CD8-positive, alpha-beta T cell (primary cell): ENCODE measurements at places on chromosomes 6 and 20. TPM values are rescaled to one million over a fixed set of nuclear protein-coding genes. Genes with fewer than 3 reads are reported as not detected.

DNA sequence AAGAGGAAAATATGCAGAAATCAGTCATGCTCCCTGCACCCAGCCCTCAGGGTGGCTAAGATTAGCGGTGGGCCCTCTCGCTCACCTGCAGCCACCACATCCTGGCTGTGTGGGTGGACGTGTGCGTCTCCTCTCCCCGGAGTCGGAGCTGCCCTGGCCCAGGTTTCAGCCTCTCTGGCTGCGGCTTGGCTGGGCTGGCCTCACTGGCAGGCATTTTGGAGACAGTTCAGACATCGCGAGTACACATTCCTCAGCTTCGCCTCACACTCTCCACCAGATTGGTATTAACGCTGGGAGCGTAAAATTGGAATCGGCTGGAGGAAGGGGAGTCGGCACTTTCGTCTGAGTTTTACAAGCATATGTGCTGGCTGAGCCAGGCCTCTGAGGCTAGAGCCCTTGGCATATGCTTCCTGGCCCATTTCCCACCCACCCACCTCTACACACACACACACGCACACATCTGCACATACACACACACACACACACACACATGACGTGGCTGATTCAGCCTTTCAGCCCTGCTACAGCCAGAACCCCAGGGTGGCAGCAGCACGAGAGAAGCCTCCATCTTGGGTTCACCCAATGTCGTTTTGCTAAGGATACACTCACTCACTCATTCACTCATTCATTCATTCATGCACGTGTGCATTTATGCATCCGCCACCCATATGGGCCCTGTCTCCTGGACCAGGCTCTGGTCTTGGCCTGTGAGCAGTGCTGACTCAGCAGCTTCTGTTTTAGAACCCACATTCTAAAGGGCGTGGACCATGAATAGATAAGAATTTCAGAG lies 42.9 kb downstream of the BCAS4 start:
- no peak for DNase-seq

DNA sequence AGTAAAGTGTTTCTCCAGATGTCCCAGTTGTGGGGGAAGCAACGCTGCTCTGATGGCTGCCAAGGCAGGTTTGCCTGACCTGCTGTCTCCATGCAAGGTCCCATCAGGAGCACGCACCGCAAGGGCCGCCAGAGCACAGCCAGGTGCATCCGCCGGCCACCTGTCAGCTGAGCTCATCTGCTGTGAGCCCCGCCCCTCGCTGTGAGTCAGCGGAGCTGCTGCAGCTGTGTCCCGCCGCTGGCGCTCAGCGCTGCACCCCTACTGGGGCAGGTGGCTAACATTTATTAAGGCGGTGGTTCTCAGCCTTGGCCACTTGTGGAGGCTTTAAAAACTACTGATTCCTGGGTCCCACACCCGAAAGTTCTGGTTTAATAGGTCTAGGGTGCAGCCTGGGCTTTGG lies 225.7 kb downstream of the UST start:
- peak; percentile 53 for DNase-seq

- DNase-seq = no peak
These were observed 1.4 kb upstream of the TRIM39 start for GRCh38 chr6:30325150-30325872.

- DNase-seq = no peak
These were observed 35.0 kb downstream of the SESN1 start for GRCh38 chr6:109059571-109060021.

The STMND1 gene
- not detected for total RNA-seq

The SLC35A1 gene
- total RNA-seq = 4.3 TPM

The GJA1 gene
- total RNA-seq = not detected

- no peak for DNase-seq
These were observed 44.7 kb upstream of the GRM4 start for GRCh38 chr6:34190504-34191122.

- no peak for DNase-seq
These were observed 44.1 kb downstream of the NKX2-4 start for GRCh38 chr20:21353236-21353635.

GRCh38 chr6:47743744-47744143 lies 38.1 kb upstream of the OPN5 start:
- no peak for DNase-seq

The JAG1 gene
- total RNA-seq = 0.83 TPM

The OARD1 gene
- total RNA-seq = 20.8 TPM

GRCh38 chr20:41261260-41261659 lies 56.3 kb downstream of the ZHX3 start:
- DNase-seq = no peak

GRCh38 chr6:164296411-164296810 lies 881.9 kb downstream of the QKI start:
- DNase-seq = no peak

DNA sequence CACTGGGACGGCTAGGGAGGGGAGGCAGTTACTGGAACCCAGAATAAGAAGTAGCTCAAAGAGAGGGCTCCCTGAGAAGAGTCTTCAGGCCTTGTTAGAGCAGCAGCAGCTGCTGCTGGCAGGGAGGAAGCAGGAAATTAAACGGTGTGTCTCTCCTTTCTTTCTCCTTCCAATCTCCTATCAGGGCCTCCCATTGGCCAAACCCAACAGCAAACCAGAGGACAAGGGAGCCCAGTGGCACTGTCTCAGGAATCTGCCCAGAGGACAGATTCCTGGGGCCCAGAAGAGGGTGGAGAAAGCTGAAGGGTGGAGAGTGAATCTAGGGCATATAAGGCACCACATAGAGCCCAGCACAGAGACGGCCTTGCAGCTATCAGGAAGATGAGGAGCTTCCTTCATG lies 10.2 kb downstream of the BTN3A1 start:
- no peak for DNase-seq

- no peak for DNase-seq
These were observed 27.9 kb upstream of the BMP6 start for GRCh38 chr6:7697820-7698623.

- no peak for DNase-seq
These were observed 60.6 kb upstream of the SLC32A1 start for GRCh38 chr20:38663660-38664059.

DNA sequence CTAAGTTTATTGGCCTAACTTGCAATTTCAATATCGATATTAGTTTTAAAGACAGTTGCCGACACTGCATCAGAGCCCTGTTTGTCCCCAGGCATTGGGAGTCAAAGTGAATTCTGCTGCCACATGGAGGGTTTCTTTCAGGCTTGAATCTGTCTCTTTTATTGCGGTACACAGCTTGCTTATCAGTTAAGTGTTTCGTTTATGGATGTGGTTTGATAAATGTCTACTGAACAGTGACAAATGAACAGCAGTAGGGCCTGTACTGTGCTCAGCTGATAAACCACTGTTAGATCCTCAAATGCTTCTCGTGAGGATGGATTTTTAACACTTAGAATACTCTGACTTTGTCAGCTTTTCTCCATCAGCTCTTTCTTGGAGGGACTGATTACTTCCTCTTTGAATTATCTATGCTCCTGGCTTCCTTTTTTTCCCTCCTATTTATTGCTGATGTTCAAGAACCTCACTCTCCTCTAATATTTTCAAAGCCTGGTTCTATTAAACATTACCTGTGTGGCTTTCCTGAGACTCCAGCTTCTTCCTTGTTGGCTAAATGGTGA lies 240.8 kb downstream of the PLCB1 start:
- no peak for DNase-seq

The COL10A1 gene
- not detected for total RNA-seq

- no peak for DNase-seq
These were observed 20.8 kb downstream of the SLC24A3 start for GRCh38 chr20:19232997-19233794.

The ELOVL4 gene
- total RNA-seq = 1.7 TPM

The MTFR2 gene
- total RNA-seq = 1.5 TPM

- peak; percentile 36 for DNase-seq
These were observed 153.0 kb downstream of the BCAS1 start for GRCh38 chr20:53917145-53918019.

DNA sequence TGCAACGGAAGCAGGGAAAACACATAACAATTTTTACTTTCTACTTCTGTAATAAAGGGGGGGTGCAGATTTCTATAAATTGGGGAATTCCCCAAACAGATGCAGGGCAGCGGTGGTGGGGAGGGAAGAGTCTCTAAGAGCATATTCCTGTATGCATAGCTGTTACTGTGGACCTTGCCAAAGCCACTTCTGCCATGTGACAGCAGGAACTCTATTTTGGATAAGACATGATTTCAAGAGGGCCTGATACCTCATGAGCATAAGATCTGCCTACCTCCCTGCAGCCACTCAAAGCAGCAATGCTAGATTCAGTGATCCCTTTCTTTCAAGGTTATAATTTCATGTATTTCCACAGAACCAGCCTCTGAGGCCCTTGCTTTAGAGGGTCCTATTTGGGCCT lies 86.2 kb upstream of the CNKSR3 start:
- DNase-seq = no peak

- no peak for DNase-seq
These were observed 7.9 kb downstream of the RREB1 start for GRCh38 chr6:7115543-7116231.

The NOX3 gene
- total RNA-seq = not detected

- DNase-seq = no peak
These were observed 694.4 kb upstream of the CITED2 start for GRCh38 chr6:140068801-140069200.

The SOX18 gene
- not detected for total RNA-seq

- no peak for DNase-seq
These were observed 588.4 kb downstream of the RFPL4B start for GRCh38 chr6:112935402-112936078.

The SMLR1 gene
- not detected for total RNA-seq

- DNase-seq = no peak
These were observed 19.8 kb upstream of the KCNG1 start for GRCh38 chr20:51042657-51043247.

The CSTF1 gene
- total RNA-seq = 26.0 TPM

DNA sequence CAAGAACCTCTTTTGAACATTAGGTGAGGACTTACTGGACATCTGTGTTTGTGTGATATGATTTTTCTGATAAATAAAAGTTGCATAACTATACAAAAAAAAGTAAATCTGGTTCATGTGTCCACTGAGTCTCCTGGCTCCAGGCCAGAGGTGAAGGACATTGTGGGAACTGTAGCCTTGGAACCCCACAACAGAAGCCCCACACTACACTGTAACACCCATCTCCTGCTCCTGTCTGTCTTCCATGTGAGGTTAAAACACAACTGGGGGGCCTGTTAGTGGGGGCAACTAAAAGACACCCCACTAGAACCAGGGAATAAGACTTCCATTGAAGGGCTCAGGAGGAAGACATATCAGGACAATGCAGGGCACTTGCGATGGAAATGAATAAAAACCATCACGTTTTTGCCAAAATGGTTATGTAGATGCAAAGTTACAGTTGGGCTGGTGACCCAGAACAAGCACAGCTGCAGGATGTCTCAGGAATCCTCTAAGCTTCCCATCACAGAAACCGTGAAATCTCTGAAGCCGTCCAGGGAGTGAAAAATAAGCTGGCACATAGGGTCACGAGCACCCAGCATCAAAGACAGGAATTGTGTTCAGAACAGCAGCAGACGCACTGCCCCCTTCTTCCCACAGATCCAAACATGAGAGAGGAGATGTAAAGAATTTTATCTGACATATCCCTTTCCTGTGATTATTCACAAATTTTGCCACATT lies 36.7 kb upstream of the PCSK2 start:
- no peak for DNase-seq

The SDC4 gene
- total RNA-seq = 1.1 TPM

The ENPP5 gene
- 0.33 TPM for total RNA-seq

DNA sequence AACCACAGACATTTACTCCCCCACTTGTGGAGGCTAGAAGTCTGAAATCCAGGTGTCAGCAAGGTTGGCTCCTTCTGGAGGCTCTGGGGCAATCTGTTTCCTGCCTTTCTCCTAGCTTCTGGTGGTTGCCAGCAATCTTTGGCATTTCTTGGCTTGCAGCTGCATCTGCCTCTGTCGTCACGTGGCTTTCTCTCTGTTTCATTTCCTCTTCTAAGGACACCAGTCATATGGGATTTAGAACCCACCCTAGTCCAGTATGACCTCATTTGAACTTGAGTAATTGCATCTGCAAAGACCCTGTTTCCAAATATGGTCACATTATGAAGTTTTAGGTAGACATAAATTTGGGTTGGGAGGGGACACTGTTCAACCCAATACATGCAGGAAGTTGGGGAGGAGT lies 56.2 kb upstream of the EPB41L1 start:
- DNase-seq = no peak

DNA sequence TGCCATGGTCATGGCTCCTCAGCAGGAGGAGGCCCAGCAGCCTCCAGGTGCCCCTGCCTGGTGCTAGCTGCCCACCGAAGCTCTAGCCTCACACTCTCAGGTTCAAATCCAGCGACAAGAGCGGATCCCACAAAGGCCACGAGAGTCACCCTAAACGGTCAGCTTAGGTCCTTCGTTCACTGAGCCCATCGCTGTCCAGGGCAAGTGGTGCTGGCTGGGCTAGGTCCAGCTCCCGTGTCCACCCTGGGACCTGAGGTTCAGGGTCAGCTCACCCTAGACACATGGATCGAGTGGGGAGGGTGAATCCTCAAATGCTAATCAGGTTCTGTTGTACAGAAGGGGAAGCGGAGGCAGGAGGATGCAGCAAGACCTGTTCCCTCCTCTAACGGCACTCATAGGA lies 171.9 kb upstream of the SULF2 start:
- no peak for DNase-seq

DNA sequence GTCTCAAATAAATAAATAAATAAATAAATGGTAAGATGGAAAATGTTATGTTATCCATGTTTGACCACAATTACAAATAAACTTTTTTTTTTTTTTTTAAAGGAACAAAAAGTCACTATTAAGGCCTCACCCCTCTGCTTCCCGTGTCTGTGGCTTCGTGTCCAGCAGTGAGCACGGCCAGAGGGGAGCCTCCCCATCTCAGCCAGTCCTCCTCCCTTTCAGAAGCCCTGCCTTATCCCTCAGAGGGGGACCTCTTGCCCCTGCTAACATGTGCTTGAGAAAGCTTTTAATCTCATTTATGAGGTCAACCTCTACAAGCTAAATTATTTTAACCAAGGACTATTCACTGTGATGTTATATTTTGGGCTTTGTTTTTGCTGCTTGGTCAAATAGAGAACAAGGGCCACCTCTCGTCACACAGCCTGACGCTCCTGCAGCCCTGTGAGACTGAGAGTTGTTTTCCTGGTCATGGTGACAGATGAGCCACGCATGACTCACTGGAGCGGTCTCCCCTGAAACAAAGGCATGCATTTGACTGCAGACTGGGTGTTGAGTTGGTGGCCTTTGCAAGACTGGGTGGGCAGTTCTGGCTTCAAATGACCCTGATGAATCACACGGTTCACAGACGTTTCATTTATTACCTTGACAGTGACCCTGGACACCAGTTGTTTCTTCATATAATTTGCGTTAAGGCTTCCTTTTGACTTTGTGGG lies 131.8 kb downstream of the TIAM2 start:
- no peak for DNase-seq

- no peak for DNase-seq
These were observed 83.8 kb downstream of the IRF4 start for GRCh38 chr6:475314-475713.

GRCh38 chr6:10307476-10307875 lies 107.4 kb downstream of the TFAP2A start:
- DNase-seq = no peak

- no peak for DNase-seq
These were observed 631 bp upstream of the PGBD1 start for GRCh38 chr6:28280595-28281287.
